ENCODE measurements at places on chromosomes 7 and 10.

DNA sequence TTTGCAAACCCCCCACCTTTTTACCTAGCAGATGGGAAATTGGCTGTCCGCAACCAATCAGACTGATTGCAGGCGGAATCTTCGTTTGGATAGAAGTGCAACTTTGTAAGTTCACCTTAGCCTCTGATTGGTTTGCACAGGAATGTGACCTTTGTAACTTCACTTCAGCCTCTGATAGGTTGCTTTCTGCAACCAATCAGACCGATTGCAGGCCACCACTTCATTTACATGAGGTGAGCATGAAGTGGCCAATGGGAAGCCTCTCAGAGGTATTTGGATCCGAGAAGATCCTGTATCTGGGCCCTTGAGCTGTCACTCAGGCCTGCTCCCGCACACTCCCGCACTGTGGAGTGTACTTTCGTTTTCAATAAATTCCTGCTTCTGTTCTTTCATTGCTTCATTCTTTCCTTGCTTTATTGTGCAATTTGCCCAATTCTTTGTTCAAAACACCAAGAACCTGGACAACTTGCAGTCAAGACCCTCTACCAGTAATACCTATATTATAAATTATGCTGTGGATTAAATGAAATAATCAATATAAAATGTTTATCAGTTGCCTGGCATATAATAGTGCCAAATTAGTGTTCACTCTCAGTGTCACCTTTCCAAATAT lies 491.4 kb downstream of the PLXNA4 start:
- DNase-seq = no peak

GRCh38 chr7:19589446-19589845 lies 119.4 kb downstream of the POLR1F start:
- DNase-seq = no peak

GRCh38 chr10:26475386-26475785 lies 37.2 kb downstream of the APBB1IP start:
- DNase-seq = no peak

DNA sequence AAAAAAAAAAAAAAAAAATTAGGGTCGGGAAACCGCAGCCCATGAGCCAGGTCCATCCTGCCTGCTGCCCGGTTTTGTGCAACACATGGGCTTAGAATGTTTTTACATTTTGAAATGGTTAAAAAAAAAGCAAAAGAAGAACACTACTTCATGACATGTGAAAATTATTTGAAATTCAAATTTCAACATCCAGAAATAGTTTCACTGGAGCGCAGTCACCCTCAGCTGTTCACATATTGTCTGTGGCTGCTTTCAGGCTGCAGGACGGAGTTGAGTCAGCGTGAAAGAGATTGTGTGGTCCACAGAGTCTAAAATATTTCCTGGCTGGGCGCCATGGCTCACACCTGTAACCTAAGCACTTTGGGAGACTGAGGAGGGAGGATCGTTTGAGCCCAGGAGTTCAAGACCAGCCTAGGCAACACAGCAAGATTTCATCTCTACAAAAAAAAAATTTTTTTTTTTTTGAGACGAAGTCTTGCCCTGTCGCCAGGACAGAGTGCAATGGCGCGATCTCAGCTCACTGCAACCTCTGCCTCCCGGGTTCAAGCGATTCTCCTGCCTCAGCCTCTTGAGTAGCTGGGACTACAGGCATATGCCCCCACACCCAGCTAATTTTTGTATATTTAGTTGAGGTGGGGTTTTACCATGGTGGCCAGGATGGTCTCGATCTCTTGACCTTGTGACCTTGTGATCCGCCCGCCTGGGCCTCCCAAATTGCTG lies 63.9 kb upstream of the ECHDC3 start:
- DNase-seq = no peak

DNA sequence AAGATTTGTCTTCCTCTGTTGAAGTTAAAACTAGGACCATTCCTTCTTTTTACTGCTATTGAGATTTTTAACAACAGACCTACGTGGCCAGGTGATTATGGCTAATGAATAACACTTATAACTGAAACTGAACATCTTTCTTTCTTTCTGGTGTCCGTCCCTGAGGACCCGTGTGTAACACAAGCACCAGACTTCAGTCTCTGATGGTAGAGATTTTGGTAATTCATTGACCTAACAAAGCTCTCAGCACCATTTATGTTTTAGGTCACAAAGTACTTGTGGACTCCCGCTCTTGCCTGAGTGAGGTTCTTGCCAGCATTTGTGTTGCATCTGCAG lies 40.4 kb upstream of the TMEM229A start:
- DNase-seq = no peak

DNA sequence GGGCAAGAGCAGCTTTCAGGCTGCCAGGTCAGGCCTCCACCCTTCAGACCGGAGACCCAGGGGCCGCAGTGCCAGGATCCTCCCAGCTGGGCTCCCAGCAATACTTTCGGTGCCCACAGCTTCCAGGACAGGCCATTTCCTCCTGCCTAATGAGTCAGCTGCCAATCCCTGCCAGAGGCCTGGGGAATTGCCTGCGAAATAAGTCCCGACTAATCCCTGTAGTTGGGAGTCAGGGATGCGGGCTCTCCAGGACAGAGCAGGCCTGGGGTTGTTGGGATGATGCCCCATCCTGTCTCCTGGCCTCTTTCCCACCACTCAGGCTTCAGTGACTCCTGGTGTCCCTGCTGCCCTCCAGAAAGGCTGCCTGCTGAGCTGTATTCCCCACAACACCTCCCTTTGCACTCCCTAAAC lies 143.5 kb upstream of the UNC5B start:
- no peak for DNase-seq

DNA sequence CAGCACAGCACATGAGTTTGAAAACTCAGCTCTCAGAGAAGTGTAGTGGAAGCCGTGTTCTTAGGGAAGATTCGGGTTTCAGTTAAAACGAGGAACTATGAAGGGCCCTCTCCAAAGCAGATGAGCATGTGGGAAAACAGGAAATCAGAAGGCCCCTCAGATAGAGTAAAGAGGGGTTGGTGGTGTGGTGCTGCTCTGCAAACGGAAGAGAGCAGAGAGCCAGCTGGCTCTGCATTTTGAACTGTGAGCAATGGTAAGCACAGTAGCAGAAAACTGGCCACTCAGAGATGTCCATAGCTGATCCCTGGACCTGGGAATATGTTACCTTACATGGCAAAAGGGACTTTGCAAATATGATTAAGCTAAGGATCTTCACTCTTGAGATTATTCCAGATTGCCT lies 27.9 kb upstream of the CUL1 start:
- no peak for DNase-seq

GRCh38 chr10:47008769-47009168 lies 97.5 kb downstream of the PTPN20 start:
- DNase-seq = no peak

DNA sequence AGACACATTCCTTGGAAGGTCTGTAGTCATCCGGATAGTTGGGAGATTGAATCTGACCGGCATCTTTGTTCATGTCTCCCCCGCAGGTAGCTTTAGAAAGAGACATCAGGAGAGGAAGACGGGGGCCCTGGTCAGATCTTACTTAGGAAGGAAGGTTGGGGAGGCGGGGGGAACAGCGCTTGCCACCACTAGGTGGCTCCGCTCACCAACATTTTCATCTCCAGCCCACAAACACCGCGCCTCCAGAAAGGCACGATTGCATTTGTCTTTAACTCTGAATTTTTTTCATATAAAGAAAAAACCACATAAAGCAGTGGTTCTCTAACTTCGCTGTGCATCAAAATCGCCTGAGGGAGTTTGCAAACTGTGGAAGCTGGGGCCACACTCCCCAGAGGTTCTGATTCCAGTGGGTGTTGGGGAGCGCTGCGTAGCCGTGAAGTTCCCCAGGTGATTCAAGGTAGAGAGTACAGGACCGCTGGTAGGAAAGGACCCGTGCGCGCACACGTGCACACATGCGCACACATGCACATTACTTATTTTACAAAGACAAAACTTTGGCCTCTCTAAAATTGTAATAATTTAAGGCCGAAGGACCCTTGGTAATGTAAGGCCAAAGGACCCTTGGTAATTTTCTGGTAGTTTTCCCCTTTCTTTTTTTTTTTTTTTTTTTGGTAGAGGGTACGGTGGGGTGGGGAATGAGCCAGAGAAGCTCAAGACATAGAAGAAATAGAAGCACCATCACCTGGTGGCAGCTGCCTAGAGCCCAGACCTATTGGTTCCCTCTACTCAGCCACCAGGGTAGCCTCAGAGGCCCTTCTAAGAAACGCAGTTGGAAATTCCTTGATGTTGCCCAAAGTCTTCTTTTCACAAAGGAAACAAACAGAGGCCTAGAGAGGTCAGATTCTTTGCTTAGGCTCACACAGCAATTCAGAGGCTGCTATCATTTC lies 37.4 kb upstream of the OPALIN start:
- peak; percentile 22 for DNase-seq

DNA sequence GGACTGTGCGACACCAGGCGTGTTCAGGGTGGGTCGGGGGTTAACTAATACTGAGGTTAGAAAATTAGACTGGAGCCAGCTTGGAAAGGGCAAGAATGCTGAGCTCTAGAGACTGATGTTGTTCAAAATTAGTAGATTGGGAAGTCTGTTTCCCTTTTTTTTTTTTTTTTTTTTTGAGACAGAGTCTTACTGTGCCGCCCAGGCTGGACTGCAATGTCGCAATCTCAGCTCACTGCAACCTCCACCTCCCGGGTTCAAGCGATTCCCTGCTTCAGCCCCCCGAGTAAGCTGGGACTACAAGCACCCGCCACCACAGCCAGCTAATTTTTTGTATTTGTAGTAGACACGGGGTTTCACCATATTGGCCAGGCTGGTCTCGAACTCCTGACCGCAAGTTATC lies 2.7 kb upstream of the CPVL start:
- DNase-seq = no peak

DNA sequence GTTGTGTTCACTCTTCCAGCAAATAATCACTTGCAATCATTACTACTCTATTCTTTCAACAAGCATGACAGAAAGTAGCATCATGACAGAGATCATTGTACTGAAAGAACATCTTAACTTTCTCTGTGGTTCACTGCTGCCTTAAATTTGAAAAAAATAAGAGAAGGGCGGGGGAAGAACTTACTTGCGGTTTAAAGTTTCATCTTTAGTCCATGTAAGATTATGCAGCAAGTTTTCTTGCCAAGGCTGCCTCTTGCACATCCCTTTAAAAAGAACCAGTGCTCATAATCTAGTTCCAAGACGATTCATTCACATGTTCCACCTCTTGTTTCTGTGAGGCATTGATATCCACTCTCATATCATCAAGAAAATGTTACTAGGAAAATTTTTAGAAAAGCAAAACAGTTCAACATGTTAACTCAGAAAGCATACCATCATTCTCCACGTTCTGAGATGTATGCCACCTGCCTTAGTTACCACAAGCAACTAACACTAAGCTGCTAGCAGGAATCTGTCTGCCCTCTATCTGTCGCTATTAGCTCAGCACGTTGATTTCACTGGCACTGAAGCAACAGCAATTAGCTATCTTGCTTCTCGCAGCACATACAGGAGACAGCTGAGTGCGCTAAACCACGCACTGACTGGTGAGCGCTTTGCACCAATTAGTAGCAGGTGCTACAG lies at the start of gene PCDH15:
TSS of gene PCDH15 (minus strand) at position 491 of the 681 bp plus-strand sequence. CDS start 136,969 bp downstream, outside the sequence.
- peak; percentile 8 for DNase-seq

DNA sequence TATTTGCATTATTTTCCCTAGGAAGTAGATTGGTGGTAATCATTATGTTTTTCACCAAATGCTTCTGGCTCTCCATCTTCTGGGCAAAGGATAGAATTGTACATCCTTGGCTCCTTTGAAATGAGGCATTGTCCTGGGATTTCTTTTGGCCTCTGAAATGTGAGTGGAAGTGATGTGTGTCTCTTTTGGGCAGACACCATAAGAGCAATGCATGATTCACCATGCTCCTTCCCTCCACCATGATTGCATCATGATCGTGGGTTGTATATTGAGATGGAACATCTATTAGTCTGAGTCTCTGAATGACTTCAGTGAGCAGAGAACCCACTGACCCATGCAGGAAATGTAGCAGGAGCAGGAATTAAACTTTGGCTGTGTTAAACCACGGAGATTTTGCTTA lies 49.2 kb downstream of the ADRA2A start:
- DNase-seq = no peak

- DNase-seq = no peak
These were observed 387.6 kb upstream of the NRP1 start for GRCh38 chr10:33722067-33722466.

GRCh38 chr10:118246332-118247295 lies 95.5 kb downstream of the FAM204A start:
- no peak for DNase-seq

- DNase-seq = no peak
These were observed 3.4 kb upstream of the MUC12 start for GRCh38 chr7:100965723-100966541.

DNA sequence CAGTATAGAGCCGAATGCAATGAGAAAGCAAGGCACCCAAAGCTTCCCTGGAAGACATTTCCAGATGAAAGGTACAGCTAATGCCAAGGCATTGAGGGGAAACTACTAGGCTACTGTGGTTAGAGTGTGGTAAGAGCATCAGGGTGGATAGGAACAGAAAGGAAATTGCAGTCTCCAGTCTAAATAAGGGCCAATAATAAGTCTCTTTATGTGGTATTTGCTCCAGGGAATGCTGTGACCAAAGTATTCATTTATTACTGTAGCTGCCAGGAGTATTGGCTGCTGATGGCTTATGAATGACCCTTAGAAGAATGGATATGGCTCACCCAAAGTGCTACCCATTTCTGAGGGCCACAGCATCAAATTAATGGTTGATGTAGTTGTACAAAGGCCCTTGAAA lies 30.1 kb upstream of the POT1 start:
- DNase-seq = no peak

- DNase-seq = no peak
These were observed 233.1 kb downstream of the PARD3 start for GRCh38 chr10:34581801-34582532.

DNA sequence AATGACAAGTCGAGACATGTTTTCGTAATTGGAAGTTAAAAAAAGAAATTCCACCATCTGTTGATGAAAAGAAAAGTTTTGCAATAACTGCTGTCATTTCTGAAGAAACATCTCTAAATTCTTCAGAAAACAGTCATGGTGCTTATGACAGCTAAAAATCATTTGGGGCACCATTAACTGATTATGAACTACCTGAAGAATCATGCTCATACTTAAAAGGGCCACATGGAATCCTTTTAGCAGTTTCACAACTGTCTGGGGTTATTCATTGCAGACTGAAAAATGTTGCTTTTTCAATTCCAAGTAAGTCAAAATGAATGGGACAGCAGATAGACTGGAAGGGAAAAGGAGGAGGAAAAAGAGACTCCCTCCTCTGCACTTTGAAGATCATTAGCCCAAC lies 134.2 kb downstream of the CHN2 start:
- DNase-seq = no peak

- DNase-seq = no peak
These were observed 6.9 kb upstream of the MRPS24 start for GRCh38 chr7:43876241-43876640.

- no peak for DNase-seq
These were observed 31.8 kb downstream of the REEP3 start for GRCh38 chr10:63553031-63553430.

GRCh38 chr7:7595451-7595850 lies 28.8 kb downstream of the MIOS start:
- peak; percentile 13 for DNase-seq

DNA sequence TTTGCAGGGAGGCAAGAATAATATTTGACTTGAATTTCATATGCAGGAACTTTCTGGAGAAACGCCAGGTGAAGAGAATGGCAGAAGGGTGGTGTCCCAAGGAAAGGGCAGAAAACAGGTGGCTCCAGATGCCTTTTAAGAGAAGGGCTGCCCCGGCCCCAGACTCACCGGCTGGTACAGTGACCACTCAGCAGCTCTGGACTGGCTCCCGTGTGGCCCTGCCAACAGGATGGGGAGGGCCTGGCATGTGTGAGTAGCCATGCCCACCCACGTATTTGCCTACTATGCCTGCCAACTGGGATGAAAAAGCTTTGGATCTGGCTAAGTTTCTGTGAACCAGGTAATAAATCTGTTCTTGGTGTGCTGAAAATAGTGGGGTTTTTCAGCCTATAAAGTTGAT lies 159.5 kb downstream of the PRKAG2 start:
- no peak for DNase-seq

All from NCI-H526 treated with DMSO at 0.1 percent for 48 hours (cell line).